ENCODE measurements at places on chromosomes 11 and 22. TPM values are rescaled to one million over a fixed set of nuclear protein-coding genes. Genes with fewer than 3 reads are reported as not detected.

DNA sequence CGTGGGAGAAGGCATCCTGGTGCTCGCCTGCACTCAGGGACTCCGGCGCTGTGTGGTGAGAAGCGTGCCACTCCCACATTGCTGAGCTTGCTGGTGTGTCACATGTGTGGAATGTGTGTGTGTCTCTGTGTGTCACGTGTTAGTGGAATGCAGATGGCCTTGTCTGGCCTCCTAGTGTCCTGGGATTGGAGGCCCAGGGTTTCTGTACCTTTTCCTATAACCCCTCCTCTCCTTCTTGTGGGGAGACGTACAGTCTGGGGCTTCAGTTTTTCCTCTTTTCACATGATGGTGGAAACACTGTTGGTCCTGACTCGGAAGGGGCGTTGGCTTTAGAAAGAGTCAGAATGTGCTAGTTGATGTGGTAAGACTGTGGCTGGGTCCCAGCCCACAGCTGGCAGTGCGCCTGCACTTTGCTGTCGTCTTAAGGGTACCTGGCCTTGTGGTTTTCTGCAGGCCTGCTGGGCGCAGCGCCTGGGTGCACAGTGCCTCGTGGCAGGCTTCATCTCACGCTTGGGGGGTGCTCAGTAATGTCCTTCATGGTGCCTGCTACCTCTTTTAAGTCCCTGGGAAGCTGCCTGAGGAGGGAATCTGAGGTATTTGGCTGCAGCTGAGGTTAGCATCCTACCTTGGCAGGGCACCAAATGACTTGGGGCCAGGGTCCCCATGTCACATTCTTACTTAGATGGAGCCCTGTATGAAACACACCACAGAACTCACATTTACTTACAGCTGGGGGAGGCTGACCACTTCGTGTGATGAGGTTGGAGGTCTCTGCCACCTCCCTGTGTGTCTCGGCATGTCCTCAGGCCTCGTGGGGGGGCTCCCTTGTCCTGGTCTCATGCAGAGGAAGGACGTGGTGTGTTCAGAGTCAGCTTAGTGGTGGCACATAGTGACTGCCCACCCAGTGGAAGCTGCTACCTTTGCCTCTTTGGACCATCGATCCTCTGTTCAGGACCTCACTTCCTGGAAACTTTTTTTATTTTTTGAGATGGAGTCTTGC, 61.9 kb downstream of the MED15 start:
- no peak for DNase-seq
- H3K27me3 ChIP-seq: no peaks in the 10 kb centered on the region
- no peak overlapping the region for H3K27ac ChIP-seq
- peaks cover 6% of the 10 kb centered on the region for H3K4me1 ChIP-seq
- H3K4me3 ChIP-seq: no peak overlapping the region

DNA sequence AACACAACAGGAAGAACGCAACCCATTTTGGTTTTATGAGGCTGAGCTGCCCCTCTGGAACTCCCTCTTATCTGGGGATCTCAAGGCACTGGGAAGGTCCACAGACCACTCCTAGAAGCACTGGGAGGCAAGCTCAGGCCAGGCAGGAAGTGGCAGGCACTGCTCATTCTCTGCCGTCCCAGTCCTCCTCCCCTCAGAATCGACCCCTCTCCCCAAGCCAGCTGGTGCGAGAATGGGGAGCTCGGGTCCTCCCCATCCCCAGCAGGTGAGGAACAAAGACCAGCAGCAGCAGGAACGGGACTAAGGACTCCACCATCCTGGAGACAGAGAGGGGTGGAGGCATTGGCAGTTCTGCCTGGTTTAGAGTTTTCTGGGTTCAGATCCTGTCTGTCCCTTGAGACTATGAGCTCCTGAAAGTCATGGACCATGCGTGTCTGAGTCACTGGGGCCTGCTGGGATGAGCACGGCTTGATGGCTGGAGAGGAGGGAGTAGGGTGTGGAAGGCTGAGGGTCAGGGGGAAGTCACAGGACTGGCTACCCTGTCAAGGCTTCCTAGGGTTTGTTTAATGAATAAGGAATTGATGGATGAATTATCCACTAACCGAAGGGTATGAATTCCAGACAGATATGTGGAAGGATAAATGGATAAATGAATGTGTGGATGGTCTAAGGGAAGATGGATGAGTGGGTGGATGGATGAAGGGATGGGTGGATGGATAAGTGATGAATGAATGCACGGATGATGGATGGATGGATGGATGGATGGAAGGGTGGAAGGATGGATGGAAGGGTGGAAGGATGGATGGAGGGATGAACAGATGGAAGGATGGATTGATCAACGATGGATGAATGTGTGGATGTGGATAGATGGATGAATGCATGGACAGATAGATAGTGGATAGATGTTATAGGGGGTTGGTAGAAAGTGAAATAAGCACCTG, 6.4 kb downstream of the MYEOV start:
- no peak for DNase-seq
- H3K4me1 ChIP-seq: peaks cover 36% of the 10 kb centered on the region
- H3K36me3 ChIP-seq: no peaks in the 10 kb centered on the region
- H3K4me3 ChIP-seq: no peak overlapping the region
- H3K27ac ChIP-seq: no peak overlapping the region
- no peaks in the 10 kb centered on the region for H3K27me3 ChIP-seq

DNA sequence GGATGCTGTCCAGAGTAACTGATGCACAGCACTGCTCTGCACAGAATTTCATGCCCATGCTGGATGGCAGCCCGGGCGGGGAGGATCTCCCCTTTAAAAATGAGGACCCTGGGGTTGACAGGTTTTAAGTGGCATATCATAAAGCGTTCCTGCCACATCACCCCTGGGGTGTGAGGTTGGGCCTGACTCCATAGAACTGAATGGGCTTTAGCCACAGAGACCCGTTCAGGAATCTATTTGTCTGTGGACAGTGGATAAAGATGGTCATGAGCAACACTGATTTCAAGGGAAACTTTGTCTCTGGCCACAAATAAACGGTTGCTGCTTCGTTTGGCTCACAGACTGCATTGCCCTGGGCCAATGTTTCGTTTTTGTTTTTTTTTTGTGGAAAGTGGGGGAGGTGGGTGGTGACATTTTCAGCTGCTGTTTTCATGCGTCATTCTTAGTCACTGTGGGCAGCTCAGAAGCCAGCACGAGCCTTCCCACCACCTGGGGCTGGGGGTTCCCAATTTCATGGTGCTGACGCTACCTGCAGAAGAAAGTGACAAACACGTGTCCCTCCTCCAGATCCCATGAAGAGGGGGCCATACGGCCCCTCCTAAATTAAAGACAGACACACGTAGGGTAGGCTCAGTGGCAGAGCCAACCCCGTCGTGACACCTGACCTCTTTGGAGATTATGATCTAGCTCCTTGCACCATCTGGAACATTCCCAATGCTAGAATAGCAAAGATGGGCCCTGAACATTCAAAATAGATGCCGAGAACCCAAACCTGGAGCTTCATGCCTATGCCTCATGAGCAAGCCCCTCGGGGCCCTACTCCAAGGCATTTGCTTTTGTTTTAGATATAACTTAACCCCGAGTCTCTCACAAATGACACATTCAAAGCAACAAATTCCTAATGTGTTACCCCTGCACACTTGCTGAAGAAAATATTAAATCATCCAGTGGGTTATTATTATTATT, 54.8 kb upstream of the PHF21B start:
- no peak overlapping the region for H3K4me3 ChIP-seq
- DNase-seq: no peak
- no peaks in the 10 kb centered on the region for H3K27me3 ChIP-seq

DNA sequence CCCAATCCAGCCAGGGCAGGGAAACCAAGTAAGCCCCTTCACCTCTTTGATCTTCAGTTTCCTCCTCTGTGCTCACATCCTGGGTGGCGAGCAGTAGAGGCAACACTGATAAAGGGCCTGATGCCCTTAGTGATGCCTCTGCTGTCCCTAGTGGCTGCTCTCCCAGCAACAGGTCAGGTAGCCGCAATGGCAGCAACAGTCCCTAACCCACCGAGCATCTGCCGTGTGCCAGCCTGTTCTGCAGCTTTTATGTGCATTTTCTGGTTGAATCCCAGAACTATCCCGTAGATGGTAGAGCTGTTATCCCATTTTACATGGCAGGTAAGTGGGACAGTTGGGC, 5.2 kb downstream of the SCYL1 start:
- H3K4me1 ChIP-seq: peaks cover 10% of the 10 kb centered on the region
- no peaks in the 10 kb centered on the region for H3K27me3 ChIP-seq
- H3K4me3 ChIP-seq: no peak overlapping the region
- peaks cover 18% of the 10 kb centered on the region for H3K36me3 ChIP-seq
- no peak overlapping the region for H3K27ac ChIP-seq

The UCP2 gene
- total RNA-seq: 64.0 TPM

Data from colonic mucosa (tissue), 4 donors.